Stimulated activated CD8-positive, alpha-beta memory T cell treated with anti-CD3 and anti-CD28 coated beads, Interleukin-7, amount 100 ng/mL, for 48 hours (primary cell): ENCODE measurements at places on chromosomes 11 and 22.

DNA sequence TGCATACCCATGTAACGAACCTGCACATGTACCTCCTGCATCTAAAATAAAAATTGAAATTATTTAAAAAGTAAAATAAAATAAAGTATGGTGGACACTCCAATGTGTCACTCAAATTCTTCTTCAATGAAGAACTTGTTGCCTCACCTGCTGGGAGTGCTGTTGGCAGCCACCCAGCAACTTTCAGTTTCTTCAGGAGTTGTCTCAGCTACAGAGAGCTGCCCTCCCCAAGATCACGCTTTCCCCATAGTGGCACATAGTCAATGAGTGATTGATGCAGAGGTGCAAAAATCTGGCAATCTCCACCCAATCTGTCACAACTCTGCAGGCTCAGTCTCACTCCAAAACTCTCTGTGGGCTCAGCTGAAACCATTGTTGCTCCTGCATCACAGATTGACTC is 92.3 kb upstream of the C11orf87 start:
- no peak for DNase-seq

GRCh38 chr11:16215352-16215751 is 141.0 kb downstream of the SOX6 start:
- no peak for DNase-seq

GRCh38 chr11:75561426-75562047 is 516 bp upstream of the SERPINH1 start:
- no peak for DNase-seq

GRCh38 chr11:17607591-17608570 is 60.8 kb downstream of the OTOG start:
- DNase-seq: no peak

- DNase-seq: peak; percentile 99
Measured at GRCh38 chr11:694563-695287, at the start of gene DEAF1. TSS of gene DEAF1 (minus strand) at chr11:695222. CDS start at chr11:695047, 175 bp downstream.

DNA sequence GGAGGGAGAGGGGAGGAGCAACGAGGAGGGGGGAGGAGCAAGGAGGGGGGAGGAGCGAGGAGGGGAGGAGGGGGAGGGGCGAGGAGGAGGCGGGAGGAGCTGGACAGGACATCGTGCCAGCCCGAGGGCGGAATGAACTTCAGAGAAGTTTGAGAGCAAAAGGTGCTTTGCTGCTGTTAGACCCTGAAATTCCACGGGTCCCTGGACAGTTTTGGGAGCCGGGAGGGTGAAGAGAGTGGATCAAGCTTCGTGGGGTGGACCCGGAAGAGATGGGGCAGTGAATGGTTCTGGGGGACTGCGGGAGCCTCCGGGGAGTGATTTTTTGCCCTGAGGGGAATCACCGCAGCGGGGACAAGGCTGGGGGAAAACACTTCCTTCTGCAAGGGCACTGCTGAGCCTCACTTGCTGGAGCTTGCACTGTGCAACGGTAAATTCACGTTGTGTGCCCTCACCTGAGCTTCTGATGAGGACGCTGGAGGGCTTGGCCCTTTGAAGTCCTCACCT is 10.7 kb upstream of the NLRP6 start:
- DNase-seq: no peak

- no peak for DNase-seq
Measured at GRCh38 chr11:20374741-20375300, 11.3 kb downstream of the HTATIP2 start.

GRCh38 chr11:1298695-1299492 is 10.5 kb downstream of the TOLLIP start:
- DNase-seq: no peak

GRCh38 chr11:63614136-63614671 is at the start of gene PLAAT3:
TSS of gene PLAAT3 (minus strand) at chr11:63614433. CDS start at chr11:63614014, 419 bp downstream.
- peak; percentile 25 for DNase-seq

GRCh38 chr22:29197096-29197495 is 8.6 kb upstream of the EMID1 start:
- no peak for DNase-seq

GRCh38 chr11:64247729-64248531 is 1.2 kb upstream of the PPP1R14B start:
- DNase-seq: no peak

DNA sequence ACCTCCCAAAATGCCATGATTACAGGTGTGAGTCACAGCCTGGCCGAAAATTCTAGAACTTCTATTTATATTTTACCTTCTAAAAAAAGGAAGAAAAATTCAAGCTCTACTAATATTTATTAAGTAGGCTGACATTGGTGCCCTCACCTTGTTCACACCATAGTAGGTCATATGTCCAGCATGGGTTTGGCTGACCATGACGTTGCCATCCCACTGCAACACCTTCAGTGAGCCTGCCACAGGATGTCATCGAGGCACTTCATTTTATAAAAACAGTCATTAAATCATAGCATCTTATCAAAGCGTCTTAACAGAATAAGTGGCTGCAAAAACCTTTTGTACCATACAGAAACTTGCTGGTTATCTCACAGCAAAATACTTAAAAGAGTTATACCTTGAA is 58.3 kb downstream of the LRRC32 start:
- DNase-seq: no peak

GRCh38 chr11:106480581-106481190 is 403.2 kb downstream of the AASDHPPT start:
- DNase-seq: no peak

DNA sequence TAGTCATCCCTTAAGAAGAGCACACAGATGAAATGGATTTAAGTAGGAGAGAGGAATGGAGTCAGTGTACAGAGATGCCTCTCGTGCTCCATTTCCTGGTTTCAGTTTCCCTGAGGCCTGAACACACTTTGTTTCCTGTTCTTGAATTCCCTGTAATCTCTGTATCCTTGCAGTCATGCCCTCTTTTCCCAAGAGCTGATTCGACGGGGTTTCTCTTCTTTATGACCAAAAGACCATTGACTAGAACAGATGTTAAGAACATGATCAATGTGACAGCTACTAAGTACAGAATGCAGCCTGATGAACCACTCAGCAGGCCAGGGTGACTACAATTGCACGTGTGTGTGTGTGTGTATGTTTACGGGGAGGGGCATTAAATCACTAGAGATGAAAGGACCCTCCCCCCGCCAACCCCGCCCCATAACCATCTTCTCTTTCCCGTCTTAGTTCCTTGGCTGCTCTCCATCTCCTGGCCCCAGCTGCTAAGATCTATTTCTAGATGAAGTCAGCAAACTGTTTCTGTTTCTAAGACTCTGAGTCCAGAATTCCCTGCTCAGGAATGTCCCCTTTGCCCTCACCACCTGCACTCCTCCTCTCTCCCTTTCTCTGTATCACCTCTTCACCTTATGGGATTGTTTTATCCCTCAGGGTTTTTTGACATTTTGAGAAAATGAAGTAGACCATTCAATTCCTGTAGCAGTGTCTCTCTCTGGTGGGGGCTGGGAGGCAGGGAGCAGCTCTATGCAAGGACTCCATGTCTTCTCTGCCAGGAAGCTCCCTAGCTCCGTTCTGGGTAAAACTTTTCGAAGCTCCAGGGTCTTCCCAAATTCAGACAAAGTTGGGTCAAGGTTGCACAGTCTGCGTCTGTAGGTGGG is 26.0 kb downstream of the SLC22A6 start:
- DNase-seq: no peak

DNA sequence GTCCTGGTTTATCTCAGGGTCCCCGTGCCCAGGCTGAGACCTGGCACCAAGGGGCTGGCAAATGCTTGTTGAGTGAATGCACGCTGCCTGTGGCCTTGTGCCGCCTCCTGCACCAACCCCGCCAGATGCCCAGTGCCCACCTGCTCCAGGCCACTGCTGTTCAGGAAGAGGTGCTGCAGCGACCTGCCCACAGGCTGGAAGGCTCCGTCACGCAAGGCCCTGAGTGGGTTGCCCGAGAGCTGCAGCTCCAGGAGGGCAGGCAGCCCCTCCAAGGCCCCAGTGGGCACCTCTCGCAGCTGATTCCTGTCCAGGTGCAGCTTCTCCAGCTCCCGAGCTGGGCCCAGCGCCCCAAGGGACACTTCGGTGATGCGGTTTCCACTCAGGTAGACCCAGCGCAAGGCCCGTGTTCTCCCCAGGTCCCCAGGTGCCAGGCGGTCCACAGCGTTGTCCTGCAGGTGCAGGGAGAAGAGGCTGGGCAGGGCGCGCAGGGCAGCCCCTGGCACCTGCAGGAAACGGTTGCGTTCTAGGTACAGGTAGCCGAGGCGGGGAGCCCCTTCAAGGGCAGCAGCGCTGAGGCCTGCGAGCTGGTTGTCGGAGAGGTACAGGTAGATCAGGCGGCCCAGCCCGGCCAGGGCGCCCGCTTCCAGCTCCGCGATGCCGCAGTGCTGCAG is 3.6 kb downstream of the CHADL start:
- DNase-seq: no peak

DNA sequence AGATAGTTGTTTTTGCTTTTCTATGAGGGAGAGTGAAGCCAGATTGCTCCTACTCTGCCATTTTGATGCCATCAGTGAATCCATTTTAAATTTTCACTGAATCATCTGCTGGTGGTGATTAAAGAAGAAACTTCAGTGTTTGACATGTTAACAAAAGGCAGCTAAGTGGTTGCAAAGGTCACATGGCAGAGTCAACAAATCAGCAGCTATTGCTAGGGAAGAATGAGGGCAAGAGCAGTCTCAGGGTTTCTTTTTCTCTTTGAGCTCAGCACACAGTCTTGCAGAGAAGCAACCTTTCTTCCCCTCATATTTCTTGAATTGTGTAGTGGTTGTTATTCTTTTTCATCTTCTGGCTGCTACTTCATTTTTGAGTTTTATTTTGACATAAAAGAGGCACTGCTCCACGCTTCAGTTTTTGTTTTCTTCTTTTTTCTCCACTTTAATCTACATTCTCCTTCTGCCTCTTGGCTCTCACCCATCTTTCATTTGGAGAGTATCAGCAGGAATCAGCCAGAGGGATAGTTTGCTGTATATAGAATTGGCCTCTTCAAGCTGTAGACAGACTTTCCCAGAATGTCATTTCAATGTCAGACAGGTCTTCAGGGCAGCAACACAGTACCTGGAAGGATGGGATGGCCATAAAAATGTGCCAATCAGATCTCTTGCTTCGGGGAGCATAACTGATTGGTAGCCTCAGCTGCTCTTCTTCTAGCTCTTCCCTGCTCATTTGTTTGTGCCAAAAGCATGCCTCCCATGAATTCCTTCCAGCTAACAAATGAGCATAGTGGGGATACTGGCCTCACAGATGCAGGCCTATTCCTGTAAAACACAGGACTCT is 153.9 kb downstream of the TRPC6 start:
- DNase-seq: no peak

DNA sequence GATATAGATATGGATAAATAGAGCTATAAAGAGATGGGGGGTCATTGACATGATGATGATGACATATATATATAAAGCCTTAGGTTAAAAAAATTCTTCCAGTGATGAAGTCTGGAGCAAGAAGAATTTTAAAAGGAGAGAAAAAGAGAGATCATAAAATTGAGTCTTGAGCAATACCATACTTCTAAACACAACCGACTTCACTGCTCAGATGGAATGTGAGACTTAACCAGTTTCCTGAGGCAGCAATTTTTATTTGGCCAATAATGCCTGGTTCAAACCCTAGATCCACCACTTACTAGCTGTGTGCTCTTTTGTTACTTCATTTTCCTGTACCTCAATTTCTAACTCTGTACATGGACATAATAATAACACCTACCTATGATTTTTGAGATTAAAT is 229.5 kb downstream of the TTC28 start:
- DNase-seq: no peak

GRCh38 chr11:20259506-20259905 is 99.2 kb upstream of the DBX1 start:
- no peak for DNase-seq

DNA sequence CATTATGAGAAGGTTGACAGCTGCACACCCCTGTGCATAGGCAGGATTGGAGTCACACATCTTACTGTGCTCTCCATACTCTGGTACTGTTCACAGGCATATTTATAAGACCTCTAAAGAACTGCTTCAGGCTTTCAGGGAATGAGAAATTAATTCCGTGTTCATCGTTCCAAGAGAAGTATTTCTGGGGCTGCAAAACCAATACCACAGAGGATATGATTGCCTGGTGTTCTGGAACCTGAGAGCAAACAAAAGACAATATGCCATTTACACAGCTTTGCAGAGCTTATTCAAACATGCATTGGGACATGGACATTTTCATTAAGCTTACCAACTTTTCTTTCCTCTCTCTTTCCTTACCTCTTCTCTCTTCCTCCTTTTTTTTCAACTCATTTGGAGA is 388.7 kb downstream of the NTM start:
- no peak for DNase-seq

- DNase-seq: no peak
Measured at GRCh38 chr11:3849297-3849874, 6.1 kb upstream of the STIM1 start.

- no peak for DNase-seq
Measured at GRCh38 chr11:30983143-30983542, 386.4 kb downstream of the DCDC1 start.

- no peak for DNase-seq
Measured at GRCh38 chr11:34313099-34313517, 44.7 kb downstream of the ABTB2 start.

- no peak for DNase-seq
Measured at GRCh38 chr11:62444835-62445234, 26.0 kb downstream of the SCGB1A1 start.

GRCh38 chr11:118592616-118593367 is 14.6 kb upstream of the PHLDB1 start:
- DNase-seq: no peak

DNA sequence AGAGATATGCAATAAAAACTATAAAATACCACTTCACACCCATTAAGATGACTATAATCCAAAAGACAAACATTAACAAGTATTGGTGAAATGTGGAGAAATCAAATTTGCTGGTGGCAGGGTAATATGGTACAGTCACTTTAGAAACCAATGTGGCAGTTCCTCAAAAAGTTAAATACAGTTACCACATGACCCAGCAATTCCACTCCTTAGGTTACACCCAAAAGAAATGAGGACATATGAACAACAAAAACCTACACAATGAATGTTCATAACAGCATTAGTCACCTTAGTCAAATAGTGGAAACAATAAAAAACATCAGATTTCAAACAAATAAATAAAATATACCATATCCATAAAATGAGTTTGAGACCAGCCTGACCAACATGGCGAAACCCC is 52.6 kb downstream of the RDX start:
- no peak for DNase-seq

DNA sequence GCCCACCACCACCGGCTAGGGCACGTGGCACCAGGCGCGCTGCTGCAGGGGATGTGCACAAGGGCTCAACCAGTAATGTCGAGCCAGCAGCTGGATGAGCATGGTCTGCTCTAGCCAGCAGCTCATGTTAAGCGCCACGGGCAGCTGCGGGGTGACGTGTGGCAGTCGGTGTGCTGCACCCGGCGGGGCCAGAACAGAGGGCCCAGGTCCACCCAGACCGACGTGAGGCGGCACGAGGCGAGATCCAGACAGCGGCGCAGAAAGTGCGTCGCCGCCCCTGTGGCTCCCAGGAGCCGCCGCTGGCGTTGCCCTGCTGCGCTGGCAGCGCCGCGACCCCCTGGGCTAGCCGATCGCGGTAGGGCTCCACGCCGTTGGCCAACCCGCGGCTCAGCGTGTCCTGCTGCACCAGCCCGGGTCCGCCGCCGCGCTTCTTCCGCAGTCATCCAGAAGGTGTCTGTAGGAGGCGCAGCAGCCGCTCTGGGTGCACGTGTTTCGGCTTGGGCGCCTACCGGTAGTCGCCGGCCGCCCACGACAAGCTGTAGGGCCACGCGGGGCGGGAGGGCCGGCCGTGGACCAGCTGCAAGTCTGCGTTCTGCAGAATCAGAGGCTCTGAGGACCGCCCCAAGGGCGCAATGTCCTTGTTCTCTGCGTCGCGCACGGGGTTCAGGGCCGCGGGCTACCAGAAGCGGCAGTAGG is 4.6 kb upstream of the GALR3 start:
- DNase-seq: peak; percentile 47
